Hair follicle dermal papilla cell (primary cell): ENCODE measurements at places on chromosomes 6 and 20. TPM values are rescaled to one million over a fixed set of nuclear protein-coding genes. Genes with fewer than 3 reads are reported as not detected.

Gene LCA5
- 5.3 and 5.4 TPM in 2 replicates for total RNA-seq

Gene FERMT1
- 3.8 and 3.9 TPM in 2 replicates for total RNA-seq

Gene DLL1
- 0.32 and 2.3 TPM in 2 replicates for total RNA-seq

Gene POPDC3
- total RNA-seq = 46.9 and 50.3 TPM in 2 replicates

Gene BCKDHB
- 22.2 and 28.2 TPM in 2 replicates for total RNA-seq

Gene PSORS1C2
- total RNA-seq = not detected in 2 replicates

Gene AGER
- total RNA-seq = 0.16 TPM in 1 of 2 replicates, not detected in the other

Gene ADGRF1
- under 0.01 TPM in 1 of 2 replicates, not detected in the other for total RNA-seq

Gene NNAT
- total RNA-seq = 1.8 and 2.4 TPM in 2 replicates

Gene DBNDD2
- total RNA-seq = 3.9 and 10.2 TPM in 2 replicates

Gene OR2H1
- total RNA-seq = not detected in 2 replicates

Gene PTCRA
- total RNA-seq = not detected in 2 replicates

Gene TRIM40
- total RNA-seq = not detected in 2 replicates

Gene LY6G6C
- total RNA-seq = not detected in 2 replicates

Gene OLIG3
- total RNA-seq = not detected in 2 replicates

Gene MRPL14
- total RNA-seq = 37.2 and 42.5 TPM in 2 replicates

Gene CRISP2
- total RNA-seq = not detected in 2 replicates

Gene MICA
- total RNA-seq = 25.7 and 27.1 TPM in 2 replicates

Gene CLIC5
- 0.16 TPM in 1 of 2 replicates, not detected in the other for total RNA-seq

Gene BIRC7
- not detected in 2 replicates for total RNA-seq

Gene LIN28B
- total RNA-seq = not detected in 2 replicates

Gene NPEPL1
- 25.2 and 27.1 TPM in 2 replicates for total RNA-seq
